ENCODE measurements at places on chromosomes 12 and 14.

- H3K27ac ChIP-seq = no peak overlapping the region
- no peak overlapping the region for H3K4me3 ChIP-seq
- no peaks in the 10 kb centered on the region for H3K27me3 ChIP-seq
- H3K36me3 ChIP-seq = peaks cover 16% of the 10 kb centered on the region
- H3K4me1 ChIP-seq = no peaks in the 10 kb centered on the region
Measured at GRCh38 chr12:51351913-51352532, 5.5 kb upstream of the CELA1 start.

- H3K4me3 ChIP-seq = no peak overlapping the region
- H3K27me3 ChIP-seq = peaks cover 24% of the 10 kb centered on the region
- no peaks in the 10 kb centered on the region for H3K4me1 ChIP-seq
- no peak for DNase-seq
- no peaks in the 10 kb centered on the region for H3K36me3 ChIP-seq
Measured at GRCh38 chr12:104799458-104799857, 158.6 kb downstream of the SLC41A2 start.

GRCh38 chr12:110111476-110112334 lies 12.5 kb upstream of the IFT81 start:
- H3K36me3 ChIP-seq = no peaks in the 10 kb centered on the region
- no peaks in the 10 kb centered on the region for H3K4me1 ChIP-seq
- H3K27ac ChIP-seq = no peak overlapping the region
- no peak for DNase-seq

GRCh38 chr14:90785471-90785870 lies 30.8 kb downstream of the TTC7B start:
- DNase-seq = no peak
- no peaks in the 10 kb centered on the region for H3K4me1 ChIP-seq
- H3K27me3 ChIP-seq = no peaks in the 10 kb centered on the region
- no peaks in the 10 kb centered on the region for H3K36me3 ChIP-seq
- no peak overlapping the region for H3K4me3 ChIP-seq

DNA sequence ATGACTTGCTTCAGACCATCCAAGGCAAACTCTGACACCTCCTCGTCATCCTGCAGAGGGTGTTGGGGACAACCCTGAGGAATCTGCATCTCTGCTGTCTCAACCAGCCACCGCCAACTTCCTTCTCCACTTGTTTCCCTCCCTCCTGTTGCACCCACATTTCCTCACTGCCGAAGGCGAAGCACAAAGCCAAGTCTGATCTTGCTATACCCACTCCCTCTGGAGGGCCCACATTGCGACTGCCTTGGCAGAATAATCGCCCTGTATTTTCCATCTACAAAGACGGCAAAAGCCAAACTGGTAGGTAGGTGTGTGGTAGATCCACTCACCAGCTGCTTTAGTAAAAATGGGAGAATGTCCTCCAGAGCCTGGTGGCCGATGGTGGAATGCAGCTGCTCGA lies 21.8 kb upstream of the RAB35 start:
- DNase-seq = no peak
- H3K4me1 ChIP-seq = peaks cover 4% of the 10 kb centered on the region
- H3K27ac ChIP-seq = no peak overlapping the region

DNA sequence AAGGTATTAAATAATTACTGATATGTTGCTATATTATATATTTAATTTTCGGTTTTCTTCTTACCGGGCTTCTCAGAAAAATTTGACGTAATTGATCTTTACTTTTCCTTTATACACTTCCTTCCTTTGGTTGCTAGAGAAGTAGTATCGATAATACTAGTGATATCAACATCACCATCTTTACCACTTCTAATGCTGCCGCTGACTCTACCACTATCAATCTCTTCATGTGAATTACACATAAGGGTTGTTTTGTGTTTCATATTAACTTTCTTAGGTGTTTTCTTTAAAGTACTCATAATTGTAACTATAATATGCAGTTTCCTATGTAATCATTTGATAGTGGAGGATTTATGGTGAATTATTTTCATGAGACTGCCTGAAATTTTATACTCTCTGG lies 30.9 kb upstream of the KLRF1 start:
- H3K4me3 ChIP-seq = peak overlapping the region; percentile 67
- peak overlapping the region; percentile 86 for H3K27ac ChIP-seq
- no peak for DNase-seq
- H3K4me1 ChIP-seq = peaks cover 61% of the 10 kb centered on the region
- H3K36me3 ChIP-seq = peaks cover 14% of the 10 kb centered on the region
- H3K27me3 ChIP-seq = no peaks in the 10 kb centered on the region

DNA sequence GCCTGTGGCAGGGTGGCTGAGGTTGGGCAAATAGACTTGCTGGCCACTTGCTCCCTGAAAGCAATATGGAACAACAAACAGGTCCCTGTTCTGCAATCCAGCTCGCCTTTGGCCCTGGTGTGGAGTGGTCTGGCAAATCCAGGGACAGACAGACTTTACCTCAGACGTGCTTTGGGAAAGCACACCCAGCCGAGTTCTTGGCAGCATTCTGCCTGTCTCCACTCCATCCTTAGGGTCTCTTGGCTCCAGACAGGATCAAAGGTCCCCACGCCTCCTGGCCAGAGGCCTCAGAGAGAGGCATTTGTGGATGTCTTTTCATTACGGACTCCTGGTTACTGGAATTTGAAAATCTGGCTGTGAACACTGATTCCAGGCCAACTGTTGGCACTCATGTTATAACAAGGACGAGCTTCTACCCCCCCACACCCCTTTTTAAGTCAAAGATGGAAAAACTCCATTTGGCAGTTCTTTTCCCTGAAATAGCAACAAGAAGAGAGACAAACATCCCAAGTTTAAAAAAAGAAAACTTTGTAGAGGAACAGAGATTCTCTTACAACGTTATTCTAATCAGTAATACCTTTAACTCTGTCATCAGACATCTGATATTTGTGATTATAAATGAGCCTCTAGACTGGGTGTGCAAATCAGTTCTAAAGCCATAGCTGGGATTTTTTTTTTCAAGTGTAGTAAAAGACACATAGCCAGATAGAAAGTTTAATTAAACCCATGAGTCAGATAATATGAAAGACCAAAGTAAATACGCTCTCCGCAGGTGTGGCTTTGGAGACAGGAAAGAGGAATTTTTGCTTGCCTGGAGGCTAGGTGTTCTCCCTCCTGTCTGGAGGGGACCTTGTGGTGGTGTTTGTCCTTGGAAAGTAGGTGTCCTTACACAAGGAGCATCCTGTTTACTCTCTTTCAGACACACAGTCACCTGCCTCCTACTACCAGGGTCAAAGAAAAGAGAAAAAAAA lies 60.7 kb downstream of the GALNT8 start:
- no peaks in the 10 kb centered on the region for H3K36me3 ChIP-seq
- peaks cover 27% of the 10 kb centered on the region for H3K27me3 ChIP-seq
- DNase-seq = no peak
- no peak overlapping the region for H3K27ac ChIP-seq

GRCh38 chr12:107760207-107760808 lies 629 bp downstream of the PRDM4 start:
- peak; percentile 49 for DNase-seq
- H3K36me3 ChIP-seq = peaks cover 17% of the 10 kb centered on the region
- H3K27ac ChIP-seq = peak overlapping the region; percentile 86
- peak overlapping the region; percentile 87 for H3K4me3 ChIP-seq
- peaks cover 32% of the 10 kb centered on the region for H3K4me1 ChIP-seq

All from activated CD8-positive, alpha-beta T cell treated with anti-CD3 and anti-CD28 coated beads, Interleukin-2, amount 10 ng/mL, durations not matched to agents 7 days and 5 days (primary cell).